ENCODE measurements at places on chromosomes 1 and 21.

- peak; percentile 26 for DNase-seq
Measured at GRCh38 chr1:230031131-230031530, 35.9 kb upstream of the GALNT2 start.

- DNase-seq = peak; percentile 68
Measured at GRCh38 chr21:38819719-38820159, 14.0 kb downstream of the ETS2 start.

DNA sequence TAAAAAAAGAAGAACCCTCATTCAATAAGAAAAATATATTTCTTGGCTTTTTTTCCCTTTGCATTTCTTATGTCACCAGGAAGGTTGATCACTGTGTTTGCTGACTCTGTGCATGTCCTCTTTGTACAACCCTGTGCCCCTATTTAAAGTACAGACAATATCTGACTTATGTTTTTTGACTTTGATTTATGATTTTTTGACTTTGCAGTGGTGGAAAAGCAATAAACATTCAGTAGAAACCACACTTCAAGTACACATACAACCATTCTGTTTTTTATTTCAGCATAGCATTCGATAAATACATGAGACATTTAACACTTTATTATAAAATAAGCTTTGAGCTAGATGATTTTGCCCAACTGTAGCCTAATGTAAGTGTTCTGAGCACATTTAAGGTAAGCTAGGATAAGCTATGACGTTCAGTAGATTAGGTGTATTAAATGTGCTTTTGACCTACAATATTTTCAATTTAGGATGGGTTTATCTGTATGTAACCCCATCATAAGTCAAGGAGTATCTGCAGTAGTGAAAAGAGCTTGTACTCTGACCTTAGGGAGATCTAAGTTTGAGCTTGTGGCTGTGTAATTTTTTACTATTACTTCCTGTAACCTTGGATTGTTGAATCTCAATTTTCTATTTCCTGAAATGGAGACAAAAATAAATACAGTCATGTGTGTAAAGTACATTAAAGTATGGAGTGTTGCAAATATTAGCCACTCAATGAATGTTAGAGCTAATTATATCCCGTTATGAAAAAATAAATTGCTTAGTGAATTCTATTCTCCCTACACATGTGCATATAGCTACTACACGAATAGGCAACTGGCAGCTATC, 1.2 kb downstream of the RNASEL start:
- DNase-seq = no peak

DNA sequence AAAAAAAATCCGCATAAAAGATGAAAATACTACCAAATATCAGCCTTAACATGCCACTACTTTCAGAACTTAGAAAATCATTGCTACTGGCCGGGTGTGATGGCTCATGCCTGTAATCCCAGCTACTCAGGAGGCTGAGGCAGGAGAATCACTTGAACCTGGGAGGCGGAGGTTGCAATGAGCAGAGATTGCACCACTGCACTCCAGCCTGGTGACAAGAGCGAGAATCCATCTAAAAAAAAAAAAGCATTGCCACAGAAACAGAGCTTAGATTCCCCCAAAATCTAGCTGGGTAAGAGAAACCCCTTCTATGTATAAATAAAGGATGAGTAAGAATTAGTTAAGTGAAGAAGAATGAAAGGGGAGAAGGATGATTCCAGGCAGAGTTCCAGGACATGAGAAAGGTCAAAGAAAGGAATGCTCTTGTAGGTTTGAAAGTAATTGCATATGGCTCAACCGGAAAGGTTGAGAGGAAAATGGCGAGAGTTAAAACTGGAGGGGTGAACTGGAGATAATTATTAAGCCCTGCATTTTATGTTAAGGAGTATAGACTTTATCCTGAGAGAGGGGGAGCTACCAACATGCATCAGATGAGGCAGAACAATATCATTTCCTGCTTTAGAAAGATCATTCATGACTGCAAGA, 19.7 kb upstream of the NRDC start:
- DNase-seq = peak; percentile 88

GRCh38 chr1:172902861-172903381, 147.8 kb downstream of the TNFSF18 start:
- DNase-seq = peak; percentile 86

DNA sequence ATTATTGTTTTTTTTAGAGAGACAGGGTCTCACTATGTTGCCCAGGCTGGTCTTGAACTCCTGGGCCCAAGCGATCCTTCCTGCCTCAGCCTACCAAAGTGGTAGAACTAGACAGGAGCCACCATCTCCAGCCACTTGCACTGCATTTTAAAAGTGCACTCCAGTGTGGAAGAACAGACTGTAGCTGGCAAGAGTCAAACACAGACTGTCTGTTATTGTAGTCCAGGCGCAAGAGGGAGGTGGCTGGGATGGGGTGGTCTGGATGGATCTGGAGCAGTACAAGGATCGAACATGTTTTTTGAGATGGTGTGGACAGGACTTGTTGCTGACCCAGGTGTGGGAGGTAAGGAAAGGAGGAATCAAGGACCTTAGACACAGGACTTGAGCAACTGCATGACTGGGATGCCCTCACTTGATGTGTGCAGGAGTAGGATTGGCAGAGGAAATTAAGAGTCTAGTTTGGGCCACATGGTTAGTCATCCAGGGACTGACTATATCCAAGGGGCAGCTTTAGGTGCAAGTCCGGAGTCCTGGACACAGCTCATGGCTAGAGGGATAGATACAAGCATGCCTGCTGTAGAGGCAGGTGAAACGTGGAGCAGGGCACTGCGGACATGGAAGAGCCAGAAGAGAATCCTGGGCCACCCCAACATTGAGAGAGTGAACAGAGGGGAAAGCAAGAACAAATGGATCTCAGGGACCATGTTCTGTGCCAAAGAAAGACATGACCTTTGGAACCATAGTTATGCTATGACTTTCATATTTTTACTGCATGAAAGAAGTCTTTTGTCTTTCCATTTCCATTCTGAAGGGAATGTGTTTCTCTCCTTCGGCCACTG, 42.0 kb downstream of the ELK4 start:
- DNase-seq = no peak

DNA sequence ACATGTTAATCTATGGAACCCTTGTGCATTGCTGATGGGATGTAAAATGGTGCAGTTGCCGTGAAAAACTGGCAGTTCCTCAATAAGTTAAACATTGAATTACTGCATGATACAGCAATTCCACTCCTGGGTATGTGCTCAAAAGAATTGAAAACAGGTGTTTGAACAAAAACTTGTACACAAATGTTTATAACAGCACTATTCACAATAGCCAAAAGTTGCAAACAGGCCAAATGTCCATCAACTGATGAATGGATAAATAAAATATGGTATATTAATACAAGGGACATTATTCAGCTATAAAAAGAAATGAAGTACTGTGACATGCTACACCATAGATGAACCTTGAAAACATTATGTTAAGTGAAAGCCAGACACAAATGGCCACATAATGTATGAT, 17.7 kb upstream of the SRSF10 start:
- no peak for DNase-seq
